ENCODE measurements at places on chromosomes 4 and X.
A peak's percentile ranks its signal among the peaks of the same experiment; 100 is the strongest.

- no peak for DNase-seq
Observed at GRCh38 chr4:160537681-160538080, 1434.8 kb downstream of the RAPGEF2 start.

DNA sequence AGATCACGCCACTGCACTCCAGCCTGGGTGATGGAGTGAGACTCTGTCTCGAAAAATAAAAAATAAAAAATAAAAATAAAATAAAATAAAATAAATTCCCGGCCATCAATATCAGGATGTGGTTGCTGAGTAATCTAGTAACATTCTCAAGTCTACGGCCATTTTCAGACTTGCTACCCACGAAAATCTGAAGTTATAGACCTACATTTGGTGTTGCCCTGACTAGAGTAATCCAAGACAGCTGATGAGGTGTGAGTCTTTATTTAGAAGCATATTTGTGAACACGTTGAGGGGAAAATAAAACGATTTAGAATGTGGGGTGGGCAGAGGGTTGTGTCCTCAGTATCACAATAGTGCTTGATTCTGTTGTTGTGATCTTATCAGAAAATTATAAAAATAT, 130.2 kb upstream of the MID1 start:
- DNase-seq, result no peak

DNA sequence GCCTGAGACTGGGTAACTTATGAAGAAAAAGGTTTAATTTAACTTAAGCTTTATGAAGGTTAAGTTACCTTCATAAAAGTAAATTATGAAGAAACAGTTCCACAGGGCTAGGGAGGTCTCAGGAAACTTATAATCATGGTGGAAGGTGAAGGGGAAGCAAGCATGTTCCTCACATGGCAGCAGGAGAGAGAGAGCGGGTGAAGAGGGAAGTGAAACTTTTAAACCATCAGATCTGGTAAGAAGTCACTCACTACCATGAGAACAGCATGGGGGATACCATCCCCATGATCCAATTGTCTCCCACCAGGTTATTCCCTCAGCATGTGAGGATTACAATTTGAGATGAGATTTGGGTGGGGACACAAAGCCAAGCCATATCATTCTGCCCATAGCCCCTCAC, 944.7 kb upstream of the NDST4 start:
- DNase-seq, result no peak

DNA sequence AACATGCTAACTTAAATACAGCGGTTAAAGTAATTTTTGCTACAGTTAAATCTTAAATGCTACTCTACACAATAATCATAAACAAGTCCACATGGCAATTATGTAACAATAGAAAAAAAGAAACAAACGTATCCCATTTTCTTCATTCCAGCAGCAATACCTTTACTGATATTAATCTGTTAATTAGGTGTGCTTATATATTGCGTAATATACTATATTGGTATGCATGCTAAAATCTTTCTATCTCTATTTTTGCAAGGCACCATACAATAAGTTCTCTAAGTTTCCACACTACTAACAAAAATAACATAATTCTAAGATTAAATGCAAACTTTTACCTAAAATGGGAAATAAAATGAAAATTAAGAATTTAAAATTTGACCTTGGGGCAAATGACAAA, 500.6 kb downstream of the SPOCK3 start:
- no peak for DNase-seq

GRCh38 chrX:43836435-43837184, 45.6 kb downstream of the MAOB start:
- DNase-seq, result no peak

- DNase-seq, result no peak
Observed at GRCh38 chrX:151984902-151985301, 10.4 kb upstream of the GABRE start.

GRCh38 chr4:42078184-42078801, 74.2 kb downstream of the BEND4 start:
- no peak for DNase-seq

- no peak for DNase-seq
Observed at GRCh38 chrX:58025979-58026378, 115.7 kb upstream of the ZXDA start.

DNA sequence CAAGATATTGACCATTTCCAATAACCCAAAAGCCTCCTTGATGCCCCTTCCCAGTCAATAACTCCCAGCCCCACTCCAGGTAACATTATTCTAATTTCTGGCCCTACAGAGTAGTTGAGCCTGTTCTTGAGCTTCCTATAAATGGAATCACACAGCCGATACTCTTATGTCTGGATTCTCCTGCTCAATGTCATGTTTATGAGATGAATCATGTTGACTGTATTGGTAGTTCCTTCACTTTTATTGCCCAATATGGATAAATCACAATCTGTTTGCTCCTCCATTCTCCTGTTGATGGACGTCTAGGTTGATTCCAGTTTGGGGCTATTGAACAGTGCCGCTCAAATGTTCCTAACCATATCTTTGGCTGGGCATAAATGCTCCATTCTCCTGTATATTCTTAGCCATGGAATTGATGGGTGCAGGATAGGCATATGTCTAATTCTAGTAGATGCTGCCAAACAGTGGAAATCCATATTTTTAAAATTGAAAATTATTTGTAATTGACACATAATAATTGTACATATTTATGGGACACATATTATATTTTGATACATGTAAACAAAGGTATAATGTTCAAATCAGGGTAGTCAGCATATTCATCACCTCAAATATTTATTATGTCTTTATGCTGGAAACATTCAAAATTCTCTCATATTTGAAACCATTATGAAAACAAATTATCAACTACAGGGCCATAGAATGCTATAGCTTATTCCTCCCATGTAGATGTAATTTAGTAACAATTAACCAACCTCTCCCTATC, 40.5 kb upstream of the SLC2A9 start:
- DNase-seq, result no peak

DNA sequence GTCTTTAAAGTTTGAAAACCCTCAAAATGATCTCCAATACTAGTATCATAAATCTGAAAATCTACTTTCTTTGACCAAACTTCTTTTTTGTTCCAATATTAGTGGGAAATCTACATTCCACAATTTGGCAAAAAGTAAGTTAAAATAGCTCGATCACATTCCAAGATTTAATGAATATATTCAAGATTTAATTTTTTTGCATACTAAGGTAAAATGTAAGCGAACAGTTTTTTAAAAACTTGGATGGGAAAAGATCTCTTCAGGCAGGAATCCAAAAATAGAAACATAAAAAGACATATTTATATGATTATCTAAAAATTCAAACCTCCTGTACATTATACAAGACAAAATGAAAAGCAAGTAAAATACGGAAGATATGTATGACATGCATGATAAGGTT, 31.2 kb downstream of the CNOT6L start:
- no peak for DNase-seq

DNA sequence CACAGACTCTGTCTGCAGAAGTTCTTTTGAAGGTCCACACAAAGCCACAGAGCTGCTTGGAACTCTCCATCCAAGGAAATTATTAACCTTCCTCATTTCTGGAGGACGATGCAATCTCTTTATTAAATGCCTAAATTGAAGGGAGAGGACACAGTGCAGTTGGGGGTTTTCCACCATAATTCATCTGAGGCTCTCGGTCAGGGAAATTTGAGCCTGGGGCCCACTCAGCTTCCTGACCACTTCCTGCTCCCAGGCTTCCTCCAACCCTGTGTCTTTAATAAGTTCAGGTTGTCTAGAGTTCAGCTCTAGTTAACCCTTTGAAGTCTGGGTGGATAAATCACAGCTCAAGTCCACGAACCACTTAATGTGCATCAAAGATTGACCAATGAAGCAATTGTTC, 58.5 kb downstream of the PRPS1 start:
- DNase-seq, result no peak

GRCh38 chrX:18961686-18962085, 22.2 kb downstream of the PHKA2 start:
- no peak for DNase-seq

DNA sequence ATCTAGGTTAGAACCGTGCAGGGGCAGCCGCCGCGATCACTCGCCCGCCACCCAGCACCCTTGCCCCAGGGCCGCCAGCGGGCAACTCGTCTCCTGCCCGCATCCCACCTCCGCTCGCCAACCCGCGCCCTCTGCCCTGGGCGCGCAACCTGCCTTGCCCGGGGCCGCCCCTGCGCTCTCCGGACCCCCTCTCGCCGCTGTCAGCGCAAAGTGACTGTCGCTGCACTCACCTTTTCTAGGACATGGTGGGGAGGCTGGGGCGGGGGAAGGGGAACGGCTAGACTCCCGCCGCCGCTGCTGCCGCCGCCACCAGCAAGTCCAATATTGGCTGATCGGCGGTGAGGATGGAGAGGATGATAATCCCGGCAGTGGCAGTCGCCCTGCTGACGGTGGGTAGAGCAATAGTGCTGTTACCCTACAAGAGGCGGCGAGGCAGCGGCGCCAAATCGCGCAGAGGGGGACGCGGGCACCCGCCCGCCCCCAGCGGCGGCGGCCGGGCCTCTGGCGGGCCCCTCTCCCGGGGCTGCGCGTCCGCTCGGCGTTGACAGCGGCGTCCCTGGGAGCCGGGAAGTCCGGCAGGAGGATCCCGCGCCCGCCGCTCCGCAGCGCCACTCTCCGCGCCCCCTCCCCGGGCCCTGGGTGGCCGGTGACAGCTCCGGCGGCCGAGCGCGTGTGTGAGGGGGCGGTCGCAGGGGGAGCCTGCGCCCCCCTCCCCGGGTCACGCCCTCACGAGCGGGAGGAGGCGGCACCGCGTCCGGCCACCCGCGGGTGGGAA, 2.3 kb upstream of the NR3C2 start:
- peak; percentile 35 for DNase-seq

Measured in T-helper 2 cell (primary cell).